ENCODE measurements at places on chromosomes 4 and X.

GRCh38 chrX:109936598-109936997, 66.3 kb upstream of the TMEM164 start:
- DNase-seq = no peak

DNA sequence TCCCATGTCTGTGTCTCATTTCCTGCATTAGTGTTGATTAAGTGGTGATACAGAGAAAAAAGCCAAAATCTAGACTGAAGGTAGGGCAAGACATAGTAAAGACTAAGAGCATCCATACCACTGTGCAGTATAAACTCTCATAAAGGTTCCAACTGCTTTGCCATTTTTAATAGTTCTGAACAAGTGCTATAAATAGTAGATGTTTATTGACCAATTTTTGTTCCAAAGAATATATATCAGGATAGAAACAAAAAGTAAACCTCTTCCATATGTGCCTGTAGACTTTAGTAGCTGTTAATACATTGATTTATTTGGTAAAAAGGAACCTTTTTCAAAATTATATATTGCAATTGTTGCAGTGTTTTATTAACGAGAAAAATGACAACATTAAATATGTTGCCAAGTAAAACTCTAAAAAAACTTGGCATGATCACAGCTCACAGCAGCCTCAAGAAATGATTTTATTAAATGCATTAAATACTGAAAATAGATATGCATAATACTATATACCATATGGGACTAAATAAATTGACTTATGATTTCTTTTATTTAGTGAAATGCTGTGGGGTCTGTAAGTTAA, 22.3 kb upstream of the AASDH start:
- DNase-seq = no peak

GRCh38 chrX:55389376-55389775, 62.6 kb upstream of the MAGEH1 start:
- no peak for DNase-seq

DNA sequence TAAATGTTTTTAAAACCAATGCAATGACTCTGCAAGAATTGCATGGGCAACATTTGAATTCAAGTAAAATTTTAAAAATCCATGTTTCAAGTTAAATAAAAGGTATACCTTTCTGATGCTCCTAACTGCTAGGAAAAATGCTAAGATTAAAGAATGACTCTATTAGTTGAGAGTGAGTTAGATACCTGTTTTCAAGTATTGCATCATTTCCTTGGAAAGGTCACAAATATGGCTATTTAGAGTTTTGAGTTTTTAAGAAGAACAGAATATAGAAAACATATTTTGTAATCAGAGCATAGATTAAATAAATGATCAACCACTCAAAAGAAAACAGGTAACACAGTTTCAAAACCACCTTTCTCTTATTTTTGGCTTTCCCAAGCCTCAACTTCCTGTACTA, 18.3 kb upstream of the NPY2R start:
- no peak for DNase-seq

DNA sequence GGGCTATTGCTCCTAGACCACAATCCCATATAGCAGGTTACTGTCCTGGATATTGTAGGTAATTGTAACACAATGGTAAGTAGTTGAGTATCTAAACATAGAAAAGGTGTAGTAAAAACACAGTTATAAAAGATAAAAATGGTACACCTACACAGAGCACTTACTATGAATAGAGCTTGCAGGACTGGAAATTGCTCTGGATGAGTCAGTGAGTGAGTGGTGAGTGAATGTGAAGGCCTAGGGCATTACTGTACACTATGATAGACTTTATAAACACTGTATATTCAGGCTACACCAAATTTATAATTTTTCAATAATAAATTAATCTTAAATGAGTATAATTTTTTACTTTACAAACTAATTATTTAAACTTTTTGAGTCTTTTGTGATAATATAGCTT, 425.7 kb downstream of the PABPC4L start:
- no peak for DNase-seq

- DNase-seq = no peak
Observed at GRCh38 chr4:3284734-3285557, 7.9 kb upstream of the RGS12 start.

- no peak for DNase-seq
Observed at GRCh38 chrX:110338935-110339334, 19.7 kb upstream of the RTL9 start.

- DNase-seq = no peak
Observed at GRCh38 chrX:13463608-13464007, 105.8 kb upstream of the EGFL6 start.

- DNase-seq = no peak
Observed at GRCh38 chr4:152973629-152974467, 37.7 kb downstream of the FHDC1 start.

- no peak for DNase-seq
Observed at GRCh38 chrX:51435101-51435500, 61.3 kb downstream of the NUDT11 start.

- no peak for DNase-seq
Observed at GRCh38 chr4:162341533-162341932, 177.7 kb upstream of the FSTL5 start.

GRCh38 chrX:38379088-38379487, 26.7 kb downstream of the OTC start:
- DNase-seq = no peak

GRCh38 chrX:115232933-115233496, 881 bp downstream of the LRCH2 start:
- DNase-seq = no peak
